ENCODE measurements at places on chromosomes 11 and 22.

DNA sequence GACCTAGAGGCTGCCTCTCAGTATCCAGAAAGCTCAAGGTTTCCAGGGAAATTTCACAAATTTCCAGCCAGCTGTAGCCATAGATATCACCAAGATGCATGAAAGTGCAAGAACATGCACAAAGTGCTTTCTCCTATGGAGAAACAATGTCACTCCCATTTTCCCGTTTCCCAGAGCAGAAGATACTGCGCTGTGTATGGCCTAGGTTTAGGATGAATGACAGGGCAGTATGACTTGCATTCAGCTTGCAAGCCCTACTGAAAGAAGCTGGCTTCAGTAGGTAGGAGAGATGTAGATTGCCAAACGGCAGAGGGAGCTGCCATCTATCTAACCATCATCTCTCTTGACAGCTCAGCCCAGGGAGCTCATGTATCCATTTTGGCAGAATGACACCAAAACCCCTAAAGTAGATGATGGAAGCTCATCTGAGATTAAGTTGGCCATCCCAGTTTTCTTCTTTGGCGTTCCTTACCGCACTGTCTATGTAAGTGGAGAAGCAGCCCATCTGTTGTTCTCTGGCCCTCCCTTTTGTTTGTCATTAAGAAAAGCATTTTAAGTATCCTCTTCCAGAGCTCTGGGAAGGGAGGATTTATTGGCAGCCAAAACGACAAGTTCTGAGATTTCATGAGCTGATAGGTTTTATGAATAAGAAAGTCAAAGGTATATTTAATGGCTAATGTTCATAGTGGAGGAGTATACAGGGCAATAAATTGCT is 4.6 kb downstream of the TECTA start:
- DNase-seq: no peak

GRCh38 chr22:28314959-28315358 is 364.7 kb downstream of the TTC28 start:
- DNase-seq: no peak

DNA sequence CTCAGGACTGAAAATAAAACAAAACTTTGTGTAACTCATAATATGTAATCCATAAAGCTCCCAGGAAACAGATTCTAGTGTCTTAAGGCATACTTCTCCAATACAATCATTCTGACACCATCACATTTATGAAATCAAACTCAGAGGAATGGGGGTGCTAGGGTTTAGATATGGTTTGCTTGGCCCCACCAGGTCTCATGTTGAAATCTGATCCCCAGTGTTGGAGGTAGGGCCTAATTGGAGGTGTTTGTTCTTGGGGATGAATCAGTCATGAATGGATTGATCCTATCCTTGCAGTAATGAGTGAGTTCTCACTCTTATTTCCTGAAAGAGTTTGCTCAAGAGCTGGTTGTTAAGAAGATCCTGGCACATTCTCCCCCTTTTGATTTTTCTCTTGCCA is 380.9 kb downstream of the ETS1 start:
- no peak for DNase-seq

DNA sequence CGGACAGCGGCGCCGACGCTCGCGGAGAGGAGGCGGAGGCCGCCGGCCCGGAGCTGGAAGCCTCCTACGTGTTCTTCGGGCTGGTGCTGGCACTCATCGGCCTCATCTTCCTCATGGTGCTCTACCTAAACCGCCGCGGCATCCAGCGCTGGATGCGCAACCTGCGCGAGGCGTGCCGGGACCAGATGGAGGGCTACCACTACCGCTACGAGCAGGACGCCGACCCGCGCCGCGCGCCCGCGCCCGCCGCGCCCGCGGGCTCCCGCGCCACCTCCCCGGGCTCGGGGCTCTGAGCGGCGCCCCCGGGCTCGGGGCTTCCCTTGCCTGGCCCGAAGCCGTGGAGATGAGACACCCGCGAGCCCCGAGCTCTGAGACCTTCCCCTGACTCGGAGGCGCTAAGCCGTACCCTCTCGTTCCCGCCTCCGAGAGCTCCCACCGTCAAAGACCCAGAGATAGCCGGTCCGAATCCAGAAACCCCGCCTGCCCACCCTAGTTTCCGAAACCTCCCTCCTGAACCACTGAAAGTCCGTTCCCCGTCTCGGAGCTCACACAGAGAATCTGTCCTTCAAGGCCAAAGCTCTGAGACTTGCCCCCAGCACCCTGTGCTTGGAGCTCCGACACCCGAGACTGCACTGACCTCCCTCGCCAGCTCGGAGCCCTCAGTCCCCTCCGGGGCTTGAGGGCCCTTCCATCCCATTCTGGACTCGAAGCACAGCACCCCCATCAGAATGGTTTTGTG is 1.5 kb downstream of the TPBGL start:
- DNase-seq: no peak
